ENCODE measurements at places on chromosomes 12 and 14.

DNA sequence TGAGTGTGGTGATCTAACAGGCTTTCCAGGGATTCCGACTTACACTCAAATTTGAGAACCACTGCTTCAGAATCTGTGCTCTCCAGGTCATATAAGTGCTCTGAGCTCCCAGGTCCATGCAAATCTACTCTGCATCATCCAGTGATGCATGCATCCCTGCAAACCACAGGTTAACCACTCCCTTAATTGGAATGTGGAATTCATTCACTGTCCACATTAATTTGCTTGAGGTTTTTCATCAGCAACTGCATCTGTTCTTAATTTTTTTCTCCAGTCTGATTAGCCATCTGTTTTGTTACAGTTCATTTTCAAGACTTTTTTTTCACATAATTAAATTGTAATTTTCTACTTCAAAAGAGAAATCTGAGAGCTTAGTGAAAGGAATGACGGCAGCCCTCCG lies 43.4 kb upstream of the RIN3 start:
- DNase-seq: no peak

DNA sequence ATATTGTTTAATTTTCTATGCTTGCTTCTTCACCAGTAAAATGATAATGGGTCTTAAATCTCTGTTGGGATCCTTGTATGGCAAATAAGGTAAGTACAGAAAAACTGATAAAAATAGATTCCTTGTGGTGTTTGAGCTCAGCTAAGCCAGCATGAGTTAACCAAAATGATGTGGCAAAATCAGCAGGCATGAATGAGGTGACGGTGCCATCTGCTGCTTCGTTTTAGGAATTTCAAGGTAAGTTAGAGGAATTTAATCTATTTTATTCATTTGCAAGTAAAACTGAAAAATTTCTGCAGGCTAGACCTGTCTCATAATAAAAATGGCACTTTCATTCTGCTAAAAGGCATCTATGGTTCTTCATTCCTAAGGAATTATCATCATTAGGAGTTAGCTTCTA lies 10.0 kb upstream of the CLEC7A start:
- peak; percentile 75 for DNase-seq

DNA sequence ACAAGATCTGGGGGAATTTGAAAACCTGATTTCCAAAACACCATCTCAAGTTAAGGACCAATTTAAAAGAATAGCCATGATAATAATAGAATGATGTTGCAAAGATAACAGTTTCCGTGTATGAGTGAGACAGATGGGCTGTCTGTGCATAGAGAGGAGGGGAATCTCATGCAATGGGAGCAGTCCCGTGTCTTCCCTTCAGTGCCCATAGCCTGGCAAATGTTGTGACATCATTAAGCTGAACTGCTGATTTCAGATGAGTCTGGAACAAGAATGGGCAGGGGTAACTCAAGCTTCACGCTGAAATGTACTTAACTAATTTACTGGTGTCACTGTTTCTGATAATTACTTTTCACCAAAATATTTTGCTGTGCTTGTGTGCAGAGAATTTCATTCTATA lies 454.0 kb downstream of the FOXG1 start:
- DNase-seq: no peak

GRCh38 chr14:65251213-65251612 lies 148.9 kb upstream of the MAX start:
- peak; percentile 97 for DNase-seq

DNA sequence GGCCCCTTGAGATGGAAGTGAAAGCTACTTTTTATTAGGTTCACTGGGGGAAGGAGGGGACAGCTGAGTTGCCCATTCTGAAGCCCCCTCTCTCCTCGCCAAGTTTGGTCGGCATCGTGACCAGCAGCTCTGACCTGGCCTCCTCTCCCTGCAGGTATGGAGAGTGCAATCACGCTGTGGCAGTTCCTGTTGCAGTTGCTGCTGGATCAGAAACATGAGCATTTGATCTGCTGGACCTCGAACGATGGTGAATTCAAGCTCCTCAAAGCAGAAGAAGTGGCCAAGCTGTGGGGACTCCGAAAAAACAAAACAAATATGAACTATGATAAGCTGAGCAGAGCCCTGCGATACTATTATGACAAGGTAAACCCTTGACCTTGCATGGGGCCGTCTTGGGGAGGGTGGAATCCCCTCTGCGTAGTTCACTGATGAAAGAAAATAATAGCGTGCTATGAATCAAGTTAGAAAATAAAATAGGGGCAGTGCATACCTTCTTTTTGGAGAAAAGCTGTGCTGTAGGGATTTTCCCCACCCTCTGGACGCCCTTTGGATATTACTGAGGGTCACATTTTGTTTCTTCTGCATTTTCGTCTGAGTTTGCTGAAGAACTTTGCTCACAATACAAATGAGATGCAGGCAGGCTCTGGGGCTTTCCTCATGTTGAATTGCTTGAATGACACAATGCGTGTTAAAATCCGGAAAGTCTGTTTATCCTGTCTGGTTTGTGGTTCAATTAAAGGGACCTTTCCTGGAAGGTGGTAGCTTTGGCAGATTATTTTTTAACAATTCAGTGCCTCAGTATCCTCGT lies 29.4 kb downstream of the ELK3 start:
- no peak for DNase-seq

- DNase-seq: no peak
Observed at GRCh38 chr12:51395283-51396230, 4.4 kb upstream of the GALNT6 start.

GRCh38 chr12:131217024-131217586 lies 263.4 kb downstream of the ADGRD1 start:
- no peak for DNase-seq

GRCh38 chr12:131795690-131796410 lies 32.3 kb upstream of the MMP17 start:
- DNase-seq: no peak

GRCh38 chr14:31387091-31387490 lies 33.3 kb downstream of the HEATR5A start:
- no peak for DNase-seq

GRCh38 chr12:51371295-51371953 lies 19.8 kb downstream of the GALNT6 start:
- DNase-seq: peak; percentile 95

DNA sequence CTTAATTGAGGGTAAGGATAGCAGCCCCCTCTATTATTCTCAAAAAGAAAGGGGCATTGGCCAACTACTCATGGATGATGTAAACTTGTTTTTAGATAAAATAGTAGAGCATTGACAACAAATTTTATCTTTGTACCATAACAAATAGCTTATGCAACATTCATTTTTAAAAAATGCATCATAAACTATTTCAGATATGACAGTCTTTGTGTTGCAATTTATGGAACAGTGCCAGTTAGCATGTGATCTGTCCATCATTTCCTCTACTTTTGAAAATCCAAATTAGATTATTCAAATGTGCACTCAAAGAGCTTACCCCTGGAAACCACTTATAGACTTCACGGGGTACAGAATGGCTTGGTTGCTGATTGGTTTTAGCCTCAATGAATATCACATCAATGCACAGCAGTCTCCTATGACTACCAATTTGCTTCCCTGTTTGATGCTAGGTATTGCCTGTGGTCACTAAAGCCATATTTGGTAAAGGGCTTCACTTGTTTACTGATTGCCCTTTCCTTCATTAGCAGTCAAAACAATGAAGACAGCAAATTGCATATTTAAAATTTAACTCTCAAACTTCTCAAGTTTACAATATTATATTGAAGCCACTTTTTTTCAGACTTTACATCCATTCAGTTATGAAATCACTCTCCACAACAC lies 274.9 kb upstream of the MGAT4C start:
- DNase-seq: peak; percentile 84

DNA sequence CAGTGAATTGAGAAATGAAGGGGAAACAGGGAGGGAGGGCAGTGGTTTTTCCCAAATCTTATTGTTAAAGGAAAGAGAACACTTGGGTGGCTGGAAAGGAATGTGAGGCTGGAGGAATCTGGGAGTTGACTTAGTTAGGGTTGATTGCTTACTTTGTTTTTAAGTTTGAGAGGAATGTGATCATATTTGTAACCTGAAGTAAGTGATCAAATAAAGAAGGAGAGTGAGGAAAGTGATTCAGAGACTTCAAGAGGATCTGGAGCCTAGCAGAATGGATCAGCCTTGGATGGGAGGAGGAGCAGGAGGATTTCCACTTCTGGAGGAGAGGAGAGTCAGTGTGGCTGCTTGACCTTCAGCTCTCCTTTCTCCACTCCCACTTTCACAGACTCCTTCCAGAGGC lies 6.0 kb upstream of the LRP6 start:
- DNase-seq: peak; percentile 44

DNA sequence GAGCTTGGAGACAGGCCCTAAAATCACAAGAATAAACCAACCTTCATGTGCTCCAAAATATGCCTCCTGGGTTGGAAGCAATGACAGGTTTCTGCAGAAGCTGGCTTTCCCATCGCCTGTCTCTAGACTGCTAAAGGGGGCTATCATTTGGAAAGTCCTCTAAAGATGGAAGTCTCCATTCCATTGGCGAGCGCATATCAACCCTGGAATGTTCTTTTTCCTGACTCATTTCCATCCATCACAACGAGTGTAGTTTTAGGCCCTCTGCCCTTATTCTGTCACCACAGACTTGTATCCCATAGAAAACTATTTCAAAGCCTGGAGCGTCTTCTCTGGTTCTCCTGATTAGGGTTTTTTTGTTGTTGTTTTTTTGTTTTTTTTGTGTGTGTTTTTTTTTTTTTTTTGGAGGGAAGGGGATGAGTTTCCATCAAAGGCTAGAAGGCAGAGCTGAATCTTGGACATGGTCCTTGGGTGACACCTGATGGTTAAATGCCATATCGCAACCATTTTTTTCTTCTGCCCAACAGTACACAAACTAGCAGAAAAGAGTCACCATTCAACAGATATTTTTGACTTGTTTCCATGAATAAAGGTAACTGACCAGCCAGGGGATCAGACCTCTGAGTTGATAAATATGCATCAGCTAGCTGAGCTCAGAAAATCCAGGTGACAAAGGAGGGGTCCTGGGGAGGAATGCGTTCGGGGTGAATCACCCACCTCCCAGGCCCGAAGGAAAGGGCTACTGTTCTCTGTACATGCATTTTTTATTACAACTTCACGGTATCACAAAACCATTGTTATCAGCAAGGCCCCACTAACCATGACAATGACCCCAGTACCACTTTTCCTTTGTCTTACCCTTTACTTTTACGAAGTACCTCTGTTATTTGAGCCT lies 40.5 kb downstream of the KCNA5 start:
- peak; percentile 68 for DNase-seq

DNA sequence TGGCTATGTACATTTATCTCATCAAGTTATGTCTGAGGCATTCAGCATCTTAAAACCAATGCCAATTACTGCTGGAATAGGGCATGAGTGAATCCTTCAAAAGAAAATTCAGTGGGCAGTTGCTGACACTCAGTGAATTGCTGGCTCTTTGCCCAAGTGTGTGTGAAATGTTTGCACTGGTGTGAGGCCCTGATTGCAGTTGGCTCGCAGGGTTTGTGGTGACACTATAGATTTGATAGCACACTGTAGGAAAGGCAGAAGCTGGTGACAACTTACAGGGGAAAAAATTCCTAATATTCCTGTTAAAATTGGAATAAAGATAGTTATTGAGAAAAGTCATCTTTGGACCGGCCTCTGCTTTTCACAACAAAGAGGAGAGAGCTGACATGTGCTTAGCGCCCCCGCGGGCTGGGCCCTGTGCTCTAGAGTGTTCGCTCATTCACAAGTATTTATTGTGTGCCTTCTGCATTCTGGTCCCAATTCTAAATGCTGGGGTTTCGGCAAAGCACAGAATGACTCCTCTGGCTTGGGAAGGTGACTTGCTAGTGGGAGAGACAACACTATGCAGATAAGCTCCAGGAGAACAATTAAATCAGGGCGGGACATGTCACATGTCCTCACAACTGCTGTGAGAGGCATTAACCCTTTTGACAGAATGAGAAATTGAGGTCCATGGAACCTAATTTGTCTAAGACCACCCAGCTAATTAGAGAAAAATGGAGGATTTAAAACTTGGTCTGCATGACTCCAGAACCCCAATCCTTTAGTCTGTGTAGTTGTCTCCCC lies 418.7 kb downstream of the NPAS3 start:
- DNase-seq: no peak

GRCh38 chr12:77916276-77916675 lies 85.6 kb downstream of the NAV3 start:
- DNase-seq: no peak

DNA sequence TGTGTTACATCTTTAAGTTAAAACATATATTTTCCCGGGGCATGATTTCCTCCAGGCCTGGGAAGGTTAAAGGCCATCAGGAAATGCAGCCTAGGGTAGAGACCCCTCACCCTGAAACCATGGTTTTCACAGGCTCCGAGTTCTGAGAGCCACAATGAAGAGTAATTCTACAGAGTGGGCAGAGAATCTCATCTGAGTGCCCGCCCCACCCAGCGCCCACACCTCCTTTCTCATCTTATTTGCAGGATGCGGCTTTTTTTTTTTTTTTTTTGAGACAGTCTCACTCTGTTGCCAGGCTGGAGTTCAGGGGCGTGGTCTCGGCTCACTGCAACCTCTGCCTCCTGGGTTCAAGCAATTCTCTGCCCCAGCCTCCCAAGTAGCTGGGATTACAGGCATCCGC lies 170.7 kb downstream of the FOXN3 start:
- DNase-seq: no peak

DNA sequence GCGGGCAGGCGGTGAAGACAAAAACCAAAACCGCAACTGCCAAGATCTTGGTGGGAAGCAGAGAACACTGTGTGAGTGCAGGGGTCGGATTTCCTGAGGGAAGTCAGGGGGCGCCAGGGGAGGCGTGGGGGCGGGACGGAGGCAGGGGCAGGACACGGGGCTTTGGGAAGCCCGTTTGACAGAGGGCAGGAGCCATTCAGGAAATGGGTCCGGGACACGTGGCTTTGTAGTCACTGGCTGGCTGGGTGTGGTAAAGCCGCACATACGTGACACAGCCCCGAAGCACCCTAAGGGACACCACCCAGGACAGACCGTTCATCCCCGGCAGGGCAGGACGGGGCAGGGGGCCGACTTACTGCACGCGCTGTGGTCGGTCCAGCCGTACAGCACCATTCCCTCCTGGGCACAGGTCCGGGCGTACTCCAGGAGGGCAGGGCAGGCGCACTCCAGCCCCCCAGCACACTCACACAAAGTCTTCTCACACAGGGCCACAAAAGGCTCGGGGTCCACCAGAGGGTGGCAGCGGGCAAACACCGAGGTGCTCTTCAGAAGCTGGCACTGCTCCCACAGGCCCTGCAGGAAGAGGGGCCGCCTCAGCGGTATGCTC lies 49.4 kb downstream of the VWF start:
- DNase-seq: no peak

DNA sequence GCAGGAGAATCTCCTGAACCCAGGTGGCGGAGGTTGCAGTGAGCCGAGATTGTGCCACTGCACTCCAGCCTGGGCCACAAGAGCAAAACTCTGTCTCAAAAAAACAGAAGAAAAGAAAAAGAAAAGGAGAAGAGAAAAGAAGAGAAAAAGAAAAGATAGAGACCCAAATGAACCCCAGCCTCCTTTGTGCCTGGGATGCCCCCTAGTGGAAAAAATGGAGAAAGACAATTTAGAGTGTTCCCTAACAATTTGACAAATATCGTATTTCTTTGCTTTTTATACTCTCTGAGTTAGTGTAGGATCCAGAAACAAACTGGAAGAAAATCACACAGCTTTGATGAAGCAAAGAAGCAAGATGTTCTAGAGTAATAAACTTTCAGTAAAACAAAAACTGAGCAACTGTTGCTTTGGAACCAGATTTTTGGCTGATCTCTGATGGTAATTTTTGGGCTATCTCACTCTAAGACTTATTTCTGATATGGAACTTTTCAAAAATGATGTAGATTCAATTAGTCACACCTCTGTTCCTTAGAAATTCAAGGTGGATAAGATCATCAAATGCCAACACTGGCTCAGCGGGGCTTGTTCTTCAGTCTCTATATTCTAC lies 18.6 kb upstream of the PRKAB1 start:
- DNase-seq: peak; percentile 29

GRCh38 chr14:56659378-56659777 lies 79.8 kb downstream of the TMEM260 start:
- DNase-seq: no peak
